ENCODE measurements at places on chromosomes 13 and 19.

- DNase-seq = no peak
Measured at GRCh38 chr13:112078216-112078615, 11.3 kb downstream of the SOX1 start.

DNA sequence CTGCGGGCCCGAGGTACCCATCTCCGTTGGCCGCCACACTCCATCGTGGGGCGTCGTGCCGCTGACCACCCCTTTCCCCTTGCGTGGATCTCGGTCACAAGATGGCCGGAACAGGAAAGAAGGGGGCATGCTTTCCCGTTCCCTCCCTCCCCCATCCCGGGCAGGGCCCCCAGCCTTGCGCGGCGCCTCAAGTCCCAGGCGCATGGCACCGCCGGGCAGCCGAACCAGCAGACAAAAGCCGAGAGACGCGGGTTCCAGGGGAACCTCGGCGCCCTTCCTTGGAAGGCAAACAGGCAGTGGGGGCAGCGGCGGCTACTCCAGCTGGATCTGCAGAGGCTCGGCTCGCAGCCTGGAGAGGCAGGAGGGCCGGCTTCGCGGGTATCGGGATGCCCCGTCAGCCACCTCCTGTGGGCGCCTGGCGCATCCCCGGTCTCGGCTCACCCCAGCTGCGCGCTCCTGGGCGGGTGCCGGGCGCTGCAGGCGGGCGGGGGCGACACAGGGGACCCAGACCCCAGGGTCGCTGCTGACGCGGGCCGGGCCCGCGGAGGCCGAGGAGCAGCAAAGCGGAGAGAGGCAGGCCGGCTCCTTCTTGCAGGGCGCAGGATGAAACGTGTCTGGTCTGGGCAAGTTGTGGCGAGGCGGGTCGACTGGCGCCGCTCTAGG, 439 bp downstream of the DZIP1 start:
- no peak for DNase-seq

- DNase-seq = no peak
Measured at GRCh38 chr19:8489561-8490394, 12.7 kb downstream of the PRAM1 start.

GRCh38 chr19:48511321-48511731, 309 bp downstream of the LMTK3 start:
- no peak for DNase-seq

DNA sequence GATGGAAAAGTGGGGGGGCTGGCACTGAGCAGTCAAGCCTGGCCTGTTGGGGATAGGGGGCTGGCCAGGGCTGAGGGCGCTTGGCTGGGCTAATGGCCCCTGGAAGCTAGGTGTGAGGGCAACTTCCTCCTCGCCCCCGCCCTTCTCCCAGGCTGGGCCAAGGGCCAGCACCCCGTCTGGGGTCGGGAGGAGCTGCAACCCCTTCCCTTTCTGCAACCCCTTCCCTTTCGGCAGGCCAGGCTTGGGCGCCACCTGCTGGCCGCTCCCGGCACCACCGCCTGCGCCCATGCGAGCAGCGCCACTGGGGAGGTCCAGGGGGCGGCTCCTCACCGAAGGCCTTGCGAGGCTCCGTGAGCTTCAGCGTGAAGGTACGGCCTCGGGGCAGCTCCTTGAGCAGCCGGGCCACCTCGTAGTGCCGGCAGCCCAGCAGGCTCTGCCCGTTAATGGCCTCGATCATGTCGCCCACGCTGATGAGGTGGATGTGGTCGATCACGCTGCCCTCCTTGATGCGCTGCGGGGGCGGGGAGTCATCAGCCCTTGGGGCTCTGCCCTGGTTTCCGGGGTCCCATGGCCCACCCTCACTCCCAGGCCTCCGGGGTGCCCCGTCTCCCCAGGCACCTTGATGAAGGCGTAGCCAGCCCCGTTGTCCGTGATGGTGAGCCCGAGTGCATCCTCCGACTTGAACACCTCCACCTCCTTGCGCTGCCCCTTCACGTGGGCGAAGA, 5.0 kb upstream of the PTGER1 start:
- DNase-seq = peak; percentile 92

- no peak for DNase-seq
Measured at GRCh38 chr19:17680230-17680722, 7.9 kb downstream of the UNC13A start.

GRCh38 chr13:27353166-27353583, 71.2 kb upstream of the GTF3A start:
- no peak for DNase-seq

GRCh38 chr13:107373551-107373950, 805.6 kb upstream of the ARGLU1 start:
- no peak for DNase-seq

DNA sequence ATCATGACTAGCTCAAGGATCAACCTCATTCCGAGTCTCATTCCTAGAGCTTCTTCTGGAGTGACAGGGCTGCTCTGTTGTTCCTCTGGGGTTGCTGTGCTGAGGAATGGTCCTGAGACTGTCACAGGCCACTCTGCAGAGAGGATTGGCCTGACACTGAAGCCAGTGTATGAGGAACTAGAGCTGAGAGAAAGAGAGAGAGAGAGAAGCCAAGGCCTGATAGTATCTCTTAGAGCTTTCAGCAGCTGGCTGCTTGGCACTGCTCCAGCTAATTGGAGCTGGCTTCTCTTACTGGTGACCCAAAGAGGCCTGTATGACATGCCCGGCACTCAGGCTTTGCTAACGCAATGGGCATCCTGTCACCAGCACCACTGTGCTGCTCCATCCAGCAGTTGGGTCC, 73.4 kb upstream of the FLT1 start:
- DNase-seq = no peak

DNA sequence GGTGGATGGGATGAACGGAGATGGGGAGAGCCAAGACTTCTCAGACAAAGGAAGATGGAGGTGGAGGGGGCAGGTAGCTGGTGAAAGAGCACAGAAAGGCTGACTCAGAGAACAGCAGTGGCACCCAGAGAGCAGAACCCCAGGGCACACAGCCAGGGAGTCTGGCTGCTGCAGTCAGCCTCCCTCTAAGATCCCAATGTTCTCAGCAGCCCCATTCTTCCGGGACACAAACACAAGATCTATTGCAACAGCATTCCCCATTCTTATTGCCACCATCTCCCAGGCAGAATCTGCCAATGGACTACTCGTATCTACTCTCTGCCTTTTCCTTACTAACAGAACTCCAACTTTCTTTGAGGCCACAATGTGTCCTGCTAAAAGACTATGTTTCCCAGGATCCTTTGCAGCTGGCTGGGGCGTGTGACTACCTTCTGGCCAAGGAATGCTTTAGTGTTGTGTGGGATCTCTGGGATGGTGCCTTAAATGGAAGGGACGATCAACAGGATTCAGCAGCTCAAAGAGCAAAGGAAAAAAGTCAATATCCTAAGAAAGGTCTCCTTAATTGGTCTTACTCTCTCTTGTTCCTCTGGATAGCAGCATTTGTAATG, 7.5 kb downstream of the THAP8 start:
- no peak for DNase-seq

- DNase-seq = peak; percentile 90
Measured at GRCh38 chr19:928471-929202, 2.8 kb downstream of the ARID3A start.

DNA sequence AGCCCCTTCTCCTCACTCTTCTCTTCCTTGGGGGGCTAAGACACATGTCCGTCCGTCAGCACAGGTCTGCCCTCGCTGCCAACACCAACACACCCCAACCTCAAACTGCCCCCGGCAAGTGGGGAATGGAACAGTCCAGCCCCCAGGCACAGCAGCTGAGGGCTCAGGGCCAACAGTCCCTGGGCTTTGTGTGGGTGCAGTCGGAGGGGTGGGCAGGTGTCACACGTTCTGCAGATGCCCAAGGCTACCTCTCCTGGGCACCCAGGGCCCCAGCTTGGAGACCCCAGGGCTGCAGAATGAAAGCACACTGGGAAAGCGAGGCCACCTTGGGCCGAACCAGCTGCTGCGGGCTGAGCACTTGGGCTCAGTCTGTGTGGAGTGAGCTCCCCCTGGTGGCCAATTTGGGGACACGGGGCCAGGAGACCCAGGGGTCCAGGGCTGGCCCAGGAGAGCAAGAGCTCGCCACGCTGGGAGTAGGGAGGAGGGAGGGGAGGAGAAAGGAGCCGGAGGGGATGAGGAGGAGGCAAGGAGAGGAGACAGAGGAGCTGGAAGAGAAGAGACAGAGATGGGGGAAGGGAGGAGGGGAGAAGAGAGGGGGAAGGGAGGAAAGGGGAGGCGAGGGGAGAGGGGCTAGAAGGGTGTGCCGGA, 14.0 kb upstream of the ATP8B3 start:
- DNase-seq = peak; percentile 100

GRCh38 chr19:17490411-17490810, 20.1 kb downstream of the SLC27A1 start:
- no peak for DNase-seq

- no peak for DNase-seq
Measured at GRCh38 chr13:21478881-21479808, 20.0 kb upstream of the ZDHHC20 start.

- no peak for DNase-seq
Measured at GRCh38 chr13:95703576-95703975, 26.6 kb downstream of the DNAJC3 start.

DNA sequence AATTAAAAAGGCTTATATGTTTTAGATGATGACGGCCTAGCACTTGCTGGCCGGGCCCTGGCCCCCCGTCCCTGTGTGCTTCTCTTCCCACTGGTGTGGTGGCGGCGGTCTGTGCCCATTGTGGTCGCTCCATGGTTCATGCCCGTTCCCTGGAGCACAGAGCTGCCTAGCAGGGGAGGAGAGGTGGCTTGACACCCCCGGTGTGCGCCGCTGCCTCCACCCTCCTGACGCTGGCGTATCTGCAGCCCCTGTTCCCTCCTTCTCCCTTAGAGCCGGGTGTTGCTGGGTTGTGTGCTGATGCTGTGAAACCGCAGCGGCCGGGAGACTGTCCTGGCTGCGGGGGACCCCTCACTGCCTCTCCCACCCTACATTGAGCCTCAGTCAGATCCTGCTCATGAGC, 29.1 kb downstream of the DOT1L start:
- no peak for DNase-seq

DNA sequence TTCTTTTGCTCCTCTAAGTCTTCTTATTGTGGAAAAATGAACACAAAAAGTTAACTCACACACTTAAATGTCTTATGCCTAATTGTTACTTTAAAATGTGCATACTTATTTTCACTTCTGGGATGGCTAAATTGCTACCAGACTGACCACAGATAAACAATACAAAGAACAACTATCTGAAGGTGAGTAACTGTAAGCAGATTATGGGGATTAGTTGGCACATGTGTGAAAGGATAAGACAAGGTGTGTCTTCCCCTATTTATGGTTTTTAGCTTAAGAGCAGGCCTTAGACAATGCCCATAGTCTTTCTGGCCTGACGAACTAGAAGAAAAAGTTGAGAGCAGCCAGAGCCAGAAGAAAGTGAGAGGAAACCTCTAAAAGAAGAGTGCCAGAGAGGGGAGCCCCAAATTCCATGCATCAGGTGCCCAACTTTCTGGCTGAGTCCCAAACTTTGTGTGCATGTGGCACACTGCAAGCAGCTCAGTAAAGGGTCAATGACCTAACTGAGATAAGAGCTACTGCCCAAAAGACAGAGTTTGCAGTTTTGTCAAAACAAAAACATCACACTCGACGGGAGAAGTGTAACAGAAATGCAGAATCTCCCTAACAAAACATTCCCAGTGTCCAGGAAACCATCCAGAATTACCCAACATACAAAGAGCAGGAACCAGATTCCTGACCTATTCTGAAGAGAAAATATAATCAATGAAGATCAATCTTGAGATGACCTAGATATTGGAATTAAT, 375.4 kb downstream of the KCNRG start:
- DNase-seq = no peak

- peak; percentile 33 for DNase-seq
Measured at GRCh38 chr13:27406178-27406939, 18.1 kb upstream of the GTF3A start.

DNA sequence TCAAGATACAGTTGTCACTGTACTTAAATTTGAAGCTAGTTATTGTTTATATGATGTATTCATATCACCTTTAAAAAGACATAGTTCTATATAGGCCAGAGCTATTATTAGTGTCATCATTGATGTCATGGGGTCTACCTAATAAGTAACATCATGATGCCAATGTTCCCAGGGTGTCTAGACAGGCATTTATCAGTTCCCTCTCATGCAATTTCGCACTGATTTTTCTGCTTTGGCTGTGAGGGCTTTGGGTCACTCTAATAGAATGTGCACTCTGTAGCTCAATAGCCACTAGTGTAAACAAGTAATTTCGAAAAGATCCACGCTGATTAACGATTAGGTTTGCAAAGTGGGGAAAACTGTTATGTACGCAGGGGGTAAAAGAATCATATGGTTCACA, 1651.3 kb downstream of the SLITRK5 start:
- DNase-seq = no peak

- no peak for DNase-seq
Measured at GRCh38 chr13:88651531-88651930, 980.4 kb downstream of the SLITRK5 start.

DNA sequence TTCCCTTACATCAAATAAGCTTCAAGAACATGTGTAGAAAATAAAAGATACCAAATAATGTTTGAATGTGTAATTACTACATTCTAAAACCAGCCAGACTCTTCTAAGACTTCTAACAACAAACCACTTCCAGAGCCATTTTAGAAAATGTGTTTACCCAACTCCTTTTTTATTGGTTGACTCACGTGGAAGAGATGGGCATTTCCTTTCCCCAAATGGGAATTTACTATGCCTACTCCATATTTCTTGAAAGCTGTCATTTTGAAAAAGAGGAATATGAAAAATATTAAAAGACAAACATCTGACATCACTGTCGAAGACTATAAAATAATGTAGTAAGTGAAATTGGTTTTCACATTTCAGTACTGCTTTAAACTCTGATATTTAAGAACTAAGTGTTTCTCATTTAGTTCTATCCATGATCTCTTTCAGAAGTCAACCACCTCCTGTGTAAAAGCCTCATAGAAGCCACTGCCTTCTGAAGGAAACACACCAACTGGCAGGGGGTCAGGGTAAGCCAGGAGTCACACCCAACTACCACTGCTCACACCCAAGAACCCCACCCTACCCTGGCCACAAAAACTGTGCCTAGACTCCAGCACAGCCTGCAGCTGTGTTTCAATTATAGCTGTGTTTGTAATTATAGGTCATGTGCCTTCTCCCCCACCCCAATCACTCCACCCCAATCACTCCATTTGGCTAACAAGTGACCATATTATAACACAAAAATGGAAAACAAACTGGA, 86.8 kb downstream of the UBL3 start:
- no peak for DNase-seq

- DNase-seq = no peak
Measured at GRCh38 chr13:47475441-47475948, 525.6 kb downstream of the SUCLA2 start.

Measured in D721Med (cell line).